ENCODE measurements at places on chromosomes 16 and 17. TPM values are rescaled to one million over a fixed set of nuclear protein-coding genes. Genes with fewer than 3 reads are reported as not detected.

The C16orf95 gene
- 5.0 TPM for total RNA-seq

The NOD2 gene
- total RNA-seq: 0.66 TPM

The TBC1D3K gene
- total RNA-seq: not detected

The SAMD14 gene
- 0.42 TPM for total RNA-seq

The LRRC46 gene
- 0.19 TPM for total RNA-seq

The CDR2L gene
- total RNA-seq: 0.57 TPM

The PRR11 gene
- 8.5 TPM for total RNA-seq

The PLEKHH3 gene
- total RNA-seq: 8.2 TPM

The SOX8 gene
- 1.3 TPM for total RNA-seq

The OR2C1 gene
- total RNA-seq: 0.14 TPM

DNA sequence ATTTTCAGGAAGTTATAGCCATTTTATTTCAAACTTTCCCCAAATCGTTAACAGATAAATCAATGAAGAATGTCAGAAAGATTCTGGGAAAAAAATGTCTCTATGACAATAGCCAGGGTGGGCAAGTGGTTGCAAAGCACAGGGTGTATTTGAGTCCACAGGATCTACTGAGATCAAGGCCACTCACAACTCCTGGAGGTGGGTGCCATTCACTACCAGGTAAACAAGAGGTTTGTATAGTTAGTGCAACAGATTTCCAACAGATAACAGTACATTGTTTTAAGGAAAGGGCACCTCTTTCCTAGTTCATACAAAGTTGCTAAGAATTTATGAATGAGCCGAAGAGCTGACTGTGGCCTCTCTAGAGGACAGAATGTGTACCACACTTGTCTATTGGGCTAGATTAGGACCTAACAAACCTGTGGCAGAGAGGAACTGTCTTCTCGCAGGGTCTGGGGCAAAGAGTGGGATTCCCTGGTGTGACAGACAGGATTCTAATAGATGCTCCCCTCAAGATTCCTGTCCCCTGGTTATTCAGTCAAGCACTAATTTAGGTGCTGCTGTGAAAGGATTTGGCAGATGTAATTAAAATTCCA lies 52.0 kb upstream of the ZNF629 start:
- no peak overlapping the region for H3K27ac ChIP-seq
- no peak for DNase-seq
- H3K4me3 ChIP-seq: no peak overlapping the region
- no peaks in the 10 kb centered on the region for H3K36me3 ChIP-seq
- H3K27me3 ChIP-seq: no peaks in the 10 kb centered on the region

DNA sequence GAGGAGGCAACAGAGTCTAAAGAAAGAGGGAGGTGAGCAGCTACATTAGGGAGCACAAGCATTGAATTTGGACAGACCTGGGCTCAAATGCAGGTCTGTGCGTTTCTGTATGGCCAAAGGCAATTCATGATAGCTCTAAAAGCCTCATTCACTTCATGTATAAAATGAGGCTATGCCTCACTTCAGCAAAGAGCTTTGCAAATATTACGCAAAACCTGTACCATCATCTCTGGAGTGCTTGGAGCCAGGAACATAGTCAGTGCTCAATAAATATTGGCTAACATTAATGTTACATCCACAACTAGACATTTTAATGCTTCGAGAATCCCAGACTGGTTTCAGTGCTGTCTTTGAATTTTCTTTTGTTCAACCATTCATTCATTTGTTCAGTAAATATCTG lies 254.7 kb upstream of the CDH11 start:
- no peaks in the 10 kb centered on the region for H3K4me1 ChIP-seq
- DNase-seq: no peak
- H3K27me3 ChIP-seq: no peaks in the 10 kb centered on the region
- H3K4me3 ChIP-seq: no peak overlapping the region

DNA sequence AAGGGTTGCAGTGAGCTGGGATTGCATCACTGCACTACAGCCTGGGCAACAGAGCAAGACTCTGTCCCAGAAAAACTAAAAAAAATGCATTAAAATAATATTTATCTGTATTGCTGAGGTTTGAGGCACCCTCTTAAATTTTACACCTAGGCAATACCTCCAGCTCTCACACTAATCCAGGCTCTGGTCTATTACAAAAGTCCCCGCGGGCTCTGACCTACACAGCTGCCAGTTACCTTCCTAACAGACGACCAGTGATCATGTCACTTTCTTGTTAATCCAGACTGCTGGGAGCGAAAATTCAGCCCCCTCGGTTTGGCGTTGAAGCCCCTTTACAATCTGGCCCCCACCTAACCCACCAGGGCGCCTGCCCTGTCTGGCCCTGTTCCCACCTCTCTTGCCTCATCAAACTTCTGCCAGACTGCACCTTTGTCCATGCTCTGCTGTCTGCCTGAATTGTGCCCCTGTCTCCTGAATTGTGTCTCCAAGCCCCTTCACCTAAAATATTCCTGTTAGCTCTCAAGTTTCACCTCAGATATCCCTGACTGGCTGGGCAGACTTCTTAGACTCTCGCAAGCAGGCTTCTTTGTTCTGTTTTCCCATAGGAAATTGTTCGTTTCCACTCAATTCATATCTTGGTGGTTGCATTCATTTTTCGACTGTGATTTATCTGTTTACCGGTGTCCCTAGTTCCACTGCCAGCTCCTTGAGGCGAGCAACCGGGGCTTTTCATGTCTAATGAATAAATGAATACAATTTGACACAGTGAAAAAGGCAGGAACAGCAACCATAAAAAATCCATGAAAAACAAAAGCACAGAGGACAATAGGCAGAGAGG lies 65.9 kb downstream of the PITPNC1 start:
- DNase-seq: no peak
- H3K36me3 ChIP-seq: no peaks in the 10 kb centered on the region
- H3K4me1 ChIP-seq: peaks cover 70% of the 10 kb centered on the region
- no peak overlapping the region for H3K4me3 ChIP-seq
- peak overlapping the region; percentile 99 for H3K27ac ChIP-seq

- H3K4me1 ChIP-seq: peaks cover 45% of the 10 kb centered on the region
- H3K27me3 ChIP-seq: peaks cover 7% of the 10 kb centered on the region
- H3K27ac ChIP-seq: no peak overlapping the region
- peaks cover 30% of the 10 kb centered on the region for H3K36me3 ChIP-seq
These were observed 5.1 kb upstream of the PLXDC1 start for GRCh38 chr17:39156491-39156890.

DNA sequence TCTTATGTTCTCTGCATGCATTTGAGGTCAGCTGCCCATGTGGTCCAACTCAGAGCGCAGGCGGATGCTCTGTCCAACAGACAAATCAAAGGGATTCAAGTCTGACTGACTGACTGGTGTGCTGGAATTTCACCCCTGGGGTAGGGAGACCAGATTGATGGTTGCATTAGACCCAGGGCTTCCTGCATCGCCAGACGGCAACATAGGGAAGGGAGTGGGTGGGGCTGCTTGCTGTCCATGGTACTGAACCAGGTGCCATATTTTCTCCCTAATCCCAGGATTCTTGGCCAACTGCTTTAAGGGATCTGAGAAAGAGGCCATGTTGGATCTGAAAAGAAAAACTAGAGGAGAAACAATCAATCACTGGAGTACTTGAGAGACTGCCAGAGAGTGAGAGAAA lies 332.0 kb downstream of the XYLT1 start:
- H3K4me1 ChIP-seq: no peaks in the 10 kb centered on the region
- peaks cover 9% of the 10 kb centered on the region for H3K36me3 ChIP-seq
- H3K27me3 ChIP-seq: no peaks in the 10 kb centered on the region
- DNase-seq: no peak
- no peak overlapping the region for H3K27ac ChIP-seq

GRCh38 chr17:61494325-61495160 lies 42.3 kb downstream of the TBX4 start:
- H3K36me3 ChIP-seq: no peaks in the 10 kb centered on the region
- no peak overlapping the region for H3K27ac ChIP-seq
- no peak for DNase-seq
- H3K4me1 ChIP-seq: no peaks in the 10 kb centered on the region
- H3K4me3 ChIP-seq: no peak overlapping the region

GRCh38 chr17:75808549-75808904 lies 23.9 kb downstream of the UNK start:
- no peak for DNase-seq
- no peak overlapping the region for H3K27ac ChIP-seq
- H3K27me3 ChIP-seq: no peaks in the 10 kb centered on the region
- peaks cover 47% of the 10 kb centered on the region for H3K36me3 ChIP-seq

GRCh38 chr16:89325861-89326471 lies 108.5 kb downstream of the ZNF778 start:
- H3K36me3 ChIP-seq: peaks cover 35% of the 10 kb centered on the region
- no peak overlapping the region for H3K4me3 ChIP-seq
- peaks cover 21% of the 10 kb centered on the region for H3K4me1 ChIP-seq
- no peak overlapping the region for H3K27ac ChIP-seq
- H3K27me3 ChIP-seq: no peaks in the 10 kb centered on the region

GRCh38 chr16:14057878-14058382 lies 13.2 kb upstream of the MRTFB start:
- peaks cover 2% of the 10 kb centered on the region for H3K27me3 ChIP-seq
- H3K4me3 ChIP-seq: no peak overlapping the region
- no peak for DNase-seq
- H3K36me3 ChIP-seq: no peaks in the 10 kb centered on the region
- H3K4me1 ChIP-seq: no peaks in the 10 kb centered on the region

DNA sequence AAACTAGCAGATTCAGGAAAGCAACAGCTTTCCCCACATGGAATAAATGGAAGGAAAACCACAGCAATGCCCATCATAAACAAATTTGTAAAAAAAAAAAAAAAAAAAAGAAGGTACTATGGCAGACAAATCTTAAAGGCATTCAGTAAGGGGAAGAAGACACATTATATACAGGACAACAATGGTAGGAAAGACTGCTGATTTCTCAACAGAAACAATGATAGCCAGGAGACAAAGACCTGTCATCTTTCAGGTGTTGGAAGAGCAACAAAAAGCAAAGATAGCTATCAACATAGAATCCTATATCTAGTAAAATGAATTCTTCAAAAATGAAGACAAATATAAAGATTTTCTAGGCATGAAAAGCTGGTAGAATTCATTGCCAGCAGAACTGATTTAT lies 65.9 kb downstream of the KCNJ2 start:
- H3K36me3 ChIP-seq: no peaks in the 10 kb centered on the region
- H3K27ac ChIP-seq: no peak overlapping the region
- no peak for DNase-seq
- no peak overlapping the region for H3K4me3 ChIP-seq
- H3K27me3 ChIP-seq: no peaks in the 10 kb centered on the region
- H3K4me1 ChIP-seq: no peaks in the 10 kb centered on the region

GRCh38 chr17:2023692-2024571 lies 1.2 kb downstream of the RTN4RL1 start:
- peaks cover 59% of the 10 kb centered on the region for H3K27me3 ChIP-seq
- no peak overlapping the region for H3K27ac ChIP-seq
- H3K36me3 ChIP-seq: no peaks in the 10 kb centered on the region

GRCh38 chr16:11035096-11035495 lies 90.7 kb downstream of the CLEC16A start:
- no peak for DNase-seq
- H3K4me3 ChIP-seq: no peak overlapping the region
- no peak overlapping the region for H3K27ac ChIP-seq
- H3K36me3 ChIP-seq: peaks cover 32% of the 10 kb centered on the region

DNA sequence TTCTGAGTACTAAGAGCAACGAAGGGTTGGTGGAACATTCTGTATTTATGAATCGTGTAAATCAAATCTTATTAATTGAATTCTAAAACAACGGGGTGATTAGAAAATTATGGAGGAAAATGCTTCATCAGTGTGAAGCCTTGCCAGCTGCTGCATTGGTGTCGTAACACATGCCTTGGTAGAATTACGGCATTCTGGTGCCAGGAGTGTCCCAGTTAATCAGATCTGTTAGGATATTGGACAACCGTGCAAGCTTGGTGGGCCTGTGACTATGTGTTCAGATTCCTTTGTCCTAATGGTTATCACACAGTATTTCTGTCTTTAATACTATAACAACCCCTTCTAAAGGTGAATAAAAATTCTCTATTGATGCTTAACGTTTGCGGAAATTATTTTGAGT lies 44.2 kb upstream of the TANC2 start:
- H3K36me3 ChIP-seq: no peaks in the 10 kb centered on the region
- no peak for DNase-seq
- H3K4me3 ChIP-seq: no peak overlapping the region
- no peaks in the 10 kb centered on the region for H3K27me3 ChIP-seq
- H3K4me1 ChIP-seq: no peaks in the 10 kb centered on the region
- H3K27ac ChIP-seq: no peak overlapping the region

GRCh38 chr17:67477687-67478086 lies 100.6 kb downstream of the PITPNC1 start:
- no peaks in the 10 kb centered on the region for H3K27me3 ChIP-seq
- peaks cover 26% of the 10 kb centered on the region for H3K4me1 ChIP-seq
- no peak overlapping the region for H3K27ac ChIP-seq
- no peak overlapping the region for H3K4me3 ChIP-seq

- peaks cover 2% of the 10 kb centered on the region for H3K4me1 ChIP-seq
- H3K27me3 ChIP-seq: peaks cover 41% of the 10 kb centered on the region
- no peak for DNase-seq
- H3K4me3 ChIP-seq: no peak overlapping the region
- H3K36me3 ChIP-seq: no peaks in the 10 kb centered on the region
These were observed 281.3 kb upstream of the TNRC6C start for GRCh38 chr17:77677211-77677610.

DNA sequence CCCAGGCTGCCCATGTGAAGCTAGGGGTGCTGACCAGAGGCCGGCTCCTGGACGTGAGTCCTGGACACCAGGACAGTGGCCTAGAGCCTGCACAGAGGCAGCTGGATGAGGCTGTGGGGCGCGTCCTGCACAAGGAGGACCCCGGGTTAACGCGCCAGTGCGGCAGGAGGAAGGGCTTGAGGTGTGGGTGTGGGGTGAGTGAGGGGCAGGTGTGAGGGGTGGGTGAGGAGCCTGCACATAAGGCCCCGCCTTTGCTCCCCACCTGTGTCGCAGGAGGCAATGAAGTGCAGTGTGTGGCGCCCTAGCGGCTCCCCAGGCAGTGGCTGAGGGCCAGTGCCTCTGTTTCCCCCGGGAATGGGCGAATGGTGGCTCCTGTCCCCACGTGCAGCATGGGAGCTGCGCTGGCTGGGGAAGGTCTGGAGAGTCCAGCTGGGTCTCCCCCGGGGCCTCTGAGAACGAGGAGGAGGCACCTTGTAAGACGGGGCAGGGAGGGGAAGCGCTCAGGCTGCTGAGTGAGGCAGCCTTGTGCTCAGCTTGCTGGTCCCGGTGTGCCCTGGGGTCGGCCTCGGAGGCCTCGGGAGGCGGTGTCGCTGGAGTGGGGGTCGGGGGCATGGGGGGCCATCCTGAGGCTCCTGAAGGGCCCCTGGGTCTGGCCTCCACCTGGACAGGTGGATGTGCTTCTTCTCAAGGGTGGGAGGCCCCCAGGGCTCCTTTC lies 3.2 kb downstream of the CD7 start:
- H3K27me3 ChIP-seq: peaks cover 16% of the 10 kb centered on the region
- peaks cover 14% of the 10 kb centered on the region for H3K36me3 ChIP-seq
- no peak overlapping the region for H3K4me3 ChIP-seq
- no peak for DNase-seq
- peaks cover 42% of the 10 kb centered on the region for H3K4me1 ChIP-seq

DNA sequence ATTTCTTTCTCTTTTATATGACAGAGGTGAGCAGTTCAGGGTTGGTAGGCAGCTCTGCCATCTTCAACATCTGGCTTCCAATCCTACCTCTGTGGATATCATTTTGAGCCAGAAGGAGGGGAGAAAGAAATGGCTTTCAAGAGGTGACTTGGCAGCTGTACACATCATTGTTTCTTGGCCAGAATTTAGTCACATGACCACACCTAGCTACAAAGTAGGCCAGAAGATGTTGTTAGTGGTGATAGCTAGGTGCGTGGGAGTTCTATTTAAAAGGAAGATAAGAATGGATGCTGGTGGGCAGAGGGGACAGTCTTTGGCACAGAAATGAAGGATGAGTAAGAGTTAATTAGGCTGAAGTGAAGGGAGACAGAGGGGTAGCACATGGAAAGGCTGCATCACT lies 29.2 kb upstream of the MPHOSPH6 start:
- no peaks in the 10 kb centered on the region for H3K27me3 ChIP-seq
- no peak overlapping the region for H3K4me3 ChIP-seq
- H3K36me3 ChIP-seq: no peaks in the 10 kb centered on the region
- H3K4me1 ChIP-seq: no peaks in the 10 kb centered on the region

All from thymus (tissue), 14 donors.